ENCODE measurements at places on chromosomes 3 and 15.

GRCh38 chr3:38283810-38284755, 2.0 kb downstream of the SLC22A14 start:
- no peak for DNase-seq

GRCh38 chr3:53806182-53807116, 39.8 kb downstream of the CHDH start:
- no peak for DNase-seq

GRCh38 chr3:108053067-108053466, 37.8 kb downstream of the CD47 start:
- DNase-seq: no peak

DNA sequence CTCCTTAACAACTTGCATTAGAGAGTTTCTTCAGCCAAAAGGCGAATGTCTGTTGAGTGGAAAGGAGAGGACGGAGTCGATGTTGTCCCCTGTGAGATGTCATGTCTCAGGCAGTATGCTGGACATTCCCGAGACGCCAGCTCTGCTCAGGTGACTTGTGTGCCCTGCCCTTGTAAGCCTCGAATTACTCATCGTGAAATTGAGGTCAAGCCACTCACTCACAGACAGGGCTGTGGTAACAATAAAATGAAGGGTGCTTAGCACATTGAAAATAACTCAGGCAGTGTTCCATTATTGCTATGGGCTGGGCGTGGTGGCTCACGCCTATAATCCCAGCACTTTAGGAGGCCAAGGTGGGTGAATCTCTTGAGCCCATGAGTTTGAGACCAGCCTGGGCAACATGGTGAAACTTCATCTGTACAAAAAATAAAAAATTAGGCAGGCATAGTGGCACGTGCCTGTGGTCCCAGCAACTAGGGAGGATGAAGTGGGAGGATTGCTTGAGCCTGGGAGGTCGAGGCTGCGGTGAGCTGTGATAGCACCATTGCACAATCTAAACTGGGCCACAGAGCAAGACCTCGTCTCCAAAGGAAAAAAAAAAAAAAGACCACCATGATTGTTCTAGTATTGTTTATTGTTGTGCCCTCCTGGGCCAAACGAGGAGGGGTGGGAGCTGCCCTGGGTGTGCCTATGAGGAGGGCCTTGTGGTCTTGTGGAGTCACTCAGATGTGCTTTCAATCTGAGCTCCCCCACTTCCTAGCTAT, 214.4 kb downstream of the THSD4 start:
- no peak for DNase-seq

GRCh38 chr3:100024520-100025303, 89.6 kb downstream of the FILIP1L start:
- DNase-seq: no peak

GRCh38 chr15:81751256-81751655, 294.6 kb downstream of the MEX3B start:
- no peak for DNase-seq

- no peak for DNase-seq
Observed at GRCh38 chr15:48682942-48683651, 37.6 kb upstream of the FBN1 start.

DNA sequence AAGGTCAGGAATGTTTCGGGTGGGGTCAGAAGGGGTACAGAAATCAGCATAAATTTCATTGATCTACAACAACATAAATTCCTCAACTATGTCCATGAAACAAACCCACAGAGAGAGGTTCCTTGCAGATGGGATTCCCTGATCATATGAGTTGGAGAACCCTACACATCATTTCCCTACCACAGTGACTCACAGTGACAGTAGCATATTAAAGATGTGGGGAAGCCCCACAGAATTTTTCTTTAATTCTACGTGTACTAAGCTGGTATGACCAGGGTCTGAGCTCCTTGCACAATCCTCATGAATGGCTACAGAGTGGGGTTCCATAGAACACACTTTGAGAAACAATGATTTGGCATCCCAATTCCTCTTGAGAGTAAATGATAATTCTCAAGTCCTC, 116.9 kb upstream of the RAD18 start:
- DNase-seq: no peak

GRCh38 chr3:125367403-125368230, 7.5 kb downstream of the ZNF148 start:
- DNase-seq: no peak

DNA sequence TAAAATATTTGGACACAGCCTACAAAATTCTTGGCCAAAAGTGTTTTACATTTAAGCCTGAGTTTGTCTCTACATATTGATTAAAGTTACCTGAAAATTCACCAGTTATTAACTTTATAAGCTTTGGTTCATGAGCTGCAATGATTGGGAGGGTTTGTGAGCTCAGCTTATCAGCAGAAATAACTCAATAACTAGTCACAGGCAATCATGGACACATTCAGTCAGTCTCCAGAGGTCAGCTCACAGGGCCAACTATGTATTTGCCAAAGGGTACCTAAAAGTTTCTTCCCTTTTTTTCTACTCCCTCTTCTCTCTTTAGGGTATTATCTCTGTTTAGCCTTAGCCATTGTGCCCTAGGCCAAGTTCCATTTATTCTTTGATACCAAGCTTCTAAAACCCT, 145.9 kb downstream of the ZPLD1 start:
- DNase-seq: no peak

DNA sequence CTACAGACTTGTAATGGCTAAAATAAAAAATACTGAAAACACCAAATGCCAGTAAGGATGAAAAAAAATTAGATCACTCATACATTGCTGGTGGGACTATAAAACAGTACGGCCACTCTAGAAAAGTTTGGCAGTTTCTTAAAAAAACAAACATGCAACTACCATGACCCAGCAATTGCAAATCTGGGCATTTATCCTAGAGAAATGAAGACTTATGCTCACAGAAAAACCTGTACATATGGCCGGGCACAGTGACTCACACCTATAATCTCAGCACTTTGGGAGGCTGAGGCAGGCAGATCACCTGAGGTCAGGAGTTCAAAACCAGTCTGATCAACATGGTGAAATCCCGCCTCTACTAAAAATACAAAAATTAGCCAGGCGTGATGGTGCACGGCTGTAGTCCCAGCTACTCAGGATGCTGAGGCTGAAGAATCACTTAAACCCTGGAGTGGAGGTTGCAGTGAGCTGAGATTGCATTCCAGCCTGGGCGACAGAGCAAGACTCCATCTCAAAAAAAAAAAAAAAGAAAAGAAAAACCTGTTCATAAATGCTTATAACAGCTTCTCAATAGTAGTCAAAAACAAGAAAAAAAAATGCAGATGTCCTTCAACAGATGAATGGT, 5.6 kb downstream of the TP53BP1 start:
- no peak for DNase-seq

GRCh38 chr3:113677737-113678136, 18.7 kb downstream of the USF3 start:
- no peak for DNase-seq

DNA sequence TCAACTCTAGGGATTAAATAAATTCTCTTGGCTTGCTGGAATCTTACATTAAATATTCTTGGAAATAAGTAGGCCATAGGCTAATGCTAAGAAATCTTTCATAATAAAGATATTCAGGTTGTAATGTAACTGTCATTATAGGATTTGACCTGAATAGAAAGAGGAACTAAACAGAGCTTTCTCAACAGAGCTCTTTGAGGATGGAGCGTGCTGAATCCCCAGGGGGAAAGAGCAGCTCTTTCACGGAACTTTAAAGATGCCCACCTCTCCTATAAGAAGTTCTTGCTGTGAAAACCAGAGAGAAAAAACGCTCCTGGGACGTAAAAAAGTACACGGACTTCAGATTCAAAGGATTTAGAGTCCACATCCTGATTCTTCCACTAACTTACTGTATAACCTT, 77.9 kb downstream of the NTRK3 start:
- no peak for DNase-seq

- DNase-seq: no peak
Observed at GRCh38 chr3:41126472-41126871, 72.8 kb upstream of the CTNNB1 start.

DNA sequence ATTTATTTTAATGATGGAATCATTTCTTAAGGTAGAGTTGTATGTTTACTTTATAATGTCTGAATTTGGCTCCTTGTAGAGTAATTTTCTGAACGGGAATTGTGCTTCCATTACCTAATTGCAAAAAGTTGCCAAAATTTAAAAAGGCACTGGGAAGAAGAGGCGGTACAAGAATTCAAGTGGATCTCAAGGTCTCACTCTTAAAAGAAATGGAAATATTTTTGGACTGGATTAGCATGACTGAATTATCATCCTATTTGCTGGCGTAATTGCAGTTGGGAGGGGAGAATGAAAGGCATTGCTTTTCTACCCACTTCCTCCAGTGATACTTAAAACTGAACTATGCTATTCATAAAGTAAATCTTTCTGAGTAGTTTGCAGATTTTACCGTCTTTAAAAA, 46.2 kb downstream of the COL8A1 start:
- no peak for DNase-seq

- no peak for DNase-seq
Observed at GRCh38 chr15:69784798-69785566, 312.7 kb downstream of the TLE3 start.

- no peak for DNase-seq
Observed at GRCh38 chr3:160265088-160265487, 39.9 kb downstream of the C3orf80 start.

- DNase-seq: no peak
Observed at GRCh38 chr15:63086947-63087346, 34.7 kb upstream of the LACTB start.

GRCh38 chr15:89096664-89097063, 8.4 kb downstream of the ABHD2 start:
- no peak for DNase-seq

DNA sequence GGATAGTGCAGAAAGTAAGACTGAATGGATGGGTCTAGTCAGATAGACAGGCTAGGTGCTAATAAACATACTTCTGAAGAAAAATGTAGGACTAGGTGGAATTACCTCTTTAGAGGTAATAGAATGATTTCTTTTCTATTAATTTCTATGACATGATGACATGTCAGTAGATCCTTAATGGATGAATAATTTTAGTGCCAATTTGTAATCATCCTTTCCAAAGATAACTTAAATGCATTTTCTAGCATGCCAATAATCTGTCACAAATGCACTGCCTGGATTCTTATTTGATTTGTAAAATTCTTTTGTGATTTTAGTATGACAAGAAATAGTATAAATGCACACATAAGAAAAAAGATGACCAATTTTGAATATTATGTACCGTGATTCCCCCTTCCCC, 356.7 kb downstream of the NAALADL2 start:
- no peak for DNase-seq

GRCh38 chr3:40546816-40547215, 22.1 kb downstream of the ZNF621 start:
- no peak for DNase-seq

GRCh38 chr3:131109156-131109555, 82.5 kb downstream of the NEK11 start:
- no peak for DNase-seq

GRCh38 chr3:53016236-53016635, 29.6 kb downstream of the SFMBT1 start:
- DNase-seq: no peak

- DNase-seq: no peak
Observed at GRCh38 chr15:78316283-78317083, 17.1 kb upstream of the SKIC8 start.
